ENCODE measurements at places on chromosomes 13 and 19.

GRCh38 chr19:15563325-15563794 lies 51.7 kb upstream of the CYP4F8 start:
- DNase-seq: no peak

DNA sequence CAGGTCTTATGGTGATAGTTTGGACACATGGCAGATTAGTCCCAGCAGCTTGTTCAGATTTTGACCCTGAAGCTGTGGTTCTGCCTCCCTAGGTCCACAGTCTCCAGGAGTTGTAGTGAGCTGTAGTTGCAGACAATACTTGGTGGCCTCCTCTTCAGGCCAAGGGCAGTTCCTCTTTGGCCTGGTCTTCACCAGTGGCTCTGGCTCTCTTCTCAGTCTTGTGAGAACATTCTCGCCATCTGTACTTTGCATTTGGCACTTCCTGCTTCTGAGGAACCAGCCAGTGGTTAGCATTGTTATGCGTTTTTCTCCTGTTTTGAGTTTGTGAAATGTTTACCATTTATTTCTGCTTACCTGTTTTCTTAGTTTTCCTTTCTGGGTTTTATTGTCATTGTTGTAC lies 40.7 kb downstream of the PCCA start:
- DNase-seq: no peak

GRCh38 chr13:36190771-36191170 lies 23.6 kb downstream of the SOHLH2 start:
- no peak for DNase-seq

DNA sequence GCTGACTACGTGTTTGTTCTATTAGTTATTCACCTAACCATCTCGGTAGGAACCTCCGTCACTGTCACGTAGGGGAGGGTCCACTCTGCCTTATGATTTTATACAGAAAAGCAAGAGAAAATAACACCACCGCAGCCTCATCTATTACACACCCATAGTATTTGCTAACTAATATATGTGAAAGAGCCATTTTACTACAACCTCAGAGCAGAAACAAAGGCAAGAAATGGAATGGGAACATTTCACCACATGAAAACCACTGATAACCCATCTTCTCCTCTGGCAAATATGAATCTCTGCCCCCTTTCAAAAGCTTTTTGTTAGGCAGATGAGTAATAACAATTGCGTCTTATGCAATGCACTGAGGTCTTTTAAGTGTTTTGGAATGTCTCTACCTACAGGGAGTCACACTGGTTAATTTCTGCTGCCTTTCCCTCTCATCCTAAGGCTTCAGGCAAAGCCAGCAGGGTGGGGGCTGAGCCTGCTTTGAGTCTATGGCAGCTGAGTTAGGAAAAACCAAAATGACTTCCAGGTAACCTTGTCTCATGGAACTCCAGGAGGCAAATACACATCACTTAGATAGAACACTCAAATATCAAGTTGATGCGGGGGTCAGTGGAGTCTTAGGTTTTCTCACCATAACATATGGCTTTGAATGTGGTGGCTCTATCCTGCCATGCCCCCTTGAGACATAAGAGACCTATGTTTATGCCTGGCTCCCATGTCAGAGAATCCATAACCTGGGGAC lies 15.0 kb downstream of the TSHZ3 start:
- DNase-seq: no peak

DNA sequence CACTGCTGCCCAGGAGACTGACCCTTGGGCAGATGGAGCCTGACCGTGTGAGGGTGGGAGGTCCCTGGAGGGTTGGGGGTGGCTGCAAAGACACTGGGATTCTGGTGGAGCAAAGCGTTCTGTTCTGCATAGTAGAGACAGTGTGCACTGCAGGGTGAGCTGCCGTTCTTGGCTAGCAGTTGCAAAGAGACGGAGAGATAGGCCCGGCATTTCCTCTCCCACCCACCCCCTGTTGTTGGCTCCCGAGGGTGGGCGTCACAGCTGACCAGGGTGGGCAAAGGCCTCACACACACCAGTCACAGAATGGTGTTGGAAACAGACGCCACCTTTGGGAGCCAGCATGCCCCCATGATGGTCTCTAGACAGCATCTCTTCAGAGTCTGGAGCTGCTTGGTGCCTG lies 11.4 kb downstream of the TMEM255B start:
- DNase-seq: no peak

- DNase-seq: no peak
These were observed 1.1 kb upstream of the HMGB1 start for GRCh38 chr13:30466841-30467252.

DNA sequence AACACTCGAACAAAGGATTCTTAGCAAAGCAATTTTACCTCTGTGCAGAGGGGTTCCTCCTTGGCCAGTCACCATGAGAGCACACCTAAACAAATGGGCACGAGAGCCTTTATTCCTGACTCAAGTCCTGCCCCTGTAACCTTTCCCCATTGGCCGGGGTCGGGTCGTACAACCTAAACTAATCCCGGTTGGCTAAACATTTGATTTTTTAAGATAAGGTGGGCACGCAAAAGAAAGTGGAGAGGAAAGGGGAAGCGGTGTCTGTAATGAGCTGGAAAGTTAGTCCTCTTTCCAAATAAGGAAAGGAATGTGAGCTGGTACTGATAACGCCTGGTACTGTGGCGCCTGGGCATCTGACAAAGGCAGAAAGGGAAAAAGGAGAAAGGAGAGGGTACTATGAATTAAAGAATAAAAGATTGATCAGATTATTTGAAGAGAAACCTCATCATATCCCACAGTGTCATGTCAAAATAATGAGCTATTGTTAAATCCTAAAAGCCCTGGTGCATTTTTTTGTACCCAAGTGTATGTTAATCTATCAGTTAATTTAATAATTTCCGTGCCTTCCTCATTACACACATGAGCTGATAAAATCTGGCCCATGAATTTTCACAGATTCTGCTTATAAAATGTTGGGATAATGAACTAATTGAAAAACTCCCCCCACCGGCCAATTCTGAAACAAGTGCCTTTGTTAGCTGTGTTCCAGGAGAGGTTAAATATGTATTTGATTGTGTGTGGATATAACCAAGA lies 335.7 kb downstream of the RFC3 start:
- DNase-seq: no peak

DNA sequence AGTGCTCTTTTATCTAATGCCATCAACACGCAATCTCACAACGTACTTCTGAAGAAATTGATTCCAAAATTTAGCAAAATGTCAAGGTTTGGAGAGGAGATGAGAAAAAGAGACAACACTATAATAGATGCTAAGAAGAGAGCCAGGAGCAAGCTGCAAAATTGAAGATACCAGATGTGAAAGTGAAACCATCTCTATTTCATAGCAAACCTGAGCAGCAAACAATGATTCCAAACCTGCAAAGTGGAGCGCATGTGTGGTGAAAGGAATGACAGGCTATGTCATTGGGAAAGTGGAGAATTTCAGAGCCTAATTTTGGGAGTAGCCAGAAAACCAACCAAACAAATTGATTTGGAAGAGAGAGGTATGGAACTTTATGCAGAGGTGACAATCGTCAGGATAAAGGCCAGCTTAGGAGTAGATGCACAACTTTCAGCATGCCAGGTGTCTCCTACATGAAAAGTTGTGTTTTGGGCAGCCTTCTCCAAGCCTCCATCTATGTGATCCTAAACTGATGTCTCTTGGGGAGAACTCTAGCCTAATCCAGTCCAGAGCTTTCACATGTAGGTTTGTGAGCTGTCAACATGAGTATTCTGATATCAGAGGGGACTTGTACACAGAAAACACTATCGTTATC lies 158.4 kb upstream of the FNDC3A start:
- DNase-seq: no peak

GRCh38 chr13:72534951-72535640 lies 192.3 kb downstream of the MZT1 start:
- DNase-seq: no peak

DNA sequence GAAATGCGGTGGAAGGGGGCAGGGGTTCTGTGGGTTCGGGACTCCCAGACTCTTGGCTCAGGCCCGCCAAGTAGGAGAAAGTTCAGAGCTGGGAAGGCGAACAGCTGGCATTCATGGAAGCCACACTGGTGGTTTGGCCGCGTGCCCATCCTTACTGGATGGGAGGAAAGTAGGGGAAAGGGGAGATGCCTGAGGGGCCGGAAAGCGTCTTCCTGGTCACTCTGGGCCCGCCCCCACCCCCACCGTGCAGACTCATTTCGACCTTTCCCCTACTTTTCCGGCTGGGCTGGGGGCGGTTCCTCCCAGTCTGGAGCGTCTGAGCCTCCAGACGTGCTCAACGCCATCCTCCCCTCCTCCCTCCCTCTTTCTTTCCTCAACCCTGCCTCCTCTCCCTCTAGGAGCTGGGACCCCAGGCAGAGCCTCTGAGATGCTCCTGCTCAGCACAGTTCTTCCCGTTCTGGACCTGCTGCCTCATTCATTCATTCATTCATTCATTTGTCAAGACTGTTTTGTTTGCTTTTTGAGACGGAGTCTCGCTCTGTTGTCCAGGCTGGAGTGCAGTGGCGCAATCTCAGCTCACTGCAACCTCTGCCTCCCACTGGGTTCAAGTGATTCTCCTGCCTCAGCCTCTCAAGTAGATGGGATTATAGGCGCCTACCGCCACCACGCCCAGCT lies 3.5 kb downstream of the ANGPTL4 start:
- DNase-seq: no peak

DNA sequence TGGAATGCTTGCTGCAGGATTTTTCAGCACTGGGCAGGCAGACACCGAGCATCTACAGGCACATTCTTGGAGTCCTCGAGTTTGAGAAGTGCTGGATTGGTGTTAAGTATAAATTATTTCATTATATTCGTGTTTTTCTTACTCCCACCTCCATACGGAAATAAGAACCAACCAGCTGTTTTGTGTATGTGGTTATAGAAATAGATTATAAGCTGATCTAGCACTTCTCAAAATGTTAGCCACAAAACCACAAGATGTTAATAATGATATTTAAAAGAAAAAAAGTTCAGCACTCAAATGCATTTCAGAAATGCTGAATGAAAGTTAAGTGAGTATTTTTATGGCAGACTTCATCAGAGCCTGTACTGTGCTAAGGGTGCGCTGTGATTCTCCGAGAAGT lies 24.0 kb upstream of the TEX29 start:
- DNase-seq: peak; percentile 45

DNA sequence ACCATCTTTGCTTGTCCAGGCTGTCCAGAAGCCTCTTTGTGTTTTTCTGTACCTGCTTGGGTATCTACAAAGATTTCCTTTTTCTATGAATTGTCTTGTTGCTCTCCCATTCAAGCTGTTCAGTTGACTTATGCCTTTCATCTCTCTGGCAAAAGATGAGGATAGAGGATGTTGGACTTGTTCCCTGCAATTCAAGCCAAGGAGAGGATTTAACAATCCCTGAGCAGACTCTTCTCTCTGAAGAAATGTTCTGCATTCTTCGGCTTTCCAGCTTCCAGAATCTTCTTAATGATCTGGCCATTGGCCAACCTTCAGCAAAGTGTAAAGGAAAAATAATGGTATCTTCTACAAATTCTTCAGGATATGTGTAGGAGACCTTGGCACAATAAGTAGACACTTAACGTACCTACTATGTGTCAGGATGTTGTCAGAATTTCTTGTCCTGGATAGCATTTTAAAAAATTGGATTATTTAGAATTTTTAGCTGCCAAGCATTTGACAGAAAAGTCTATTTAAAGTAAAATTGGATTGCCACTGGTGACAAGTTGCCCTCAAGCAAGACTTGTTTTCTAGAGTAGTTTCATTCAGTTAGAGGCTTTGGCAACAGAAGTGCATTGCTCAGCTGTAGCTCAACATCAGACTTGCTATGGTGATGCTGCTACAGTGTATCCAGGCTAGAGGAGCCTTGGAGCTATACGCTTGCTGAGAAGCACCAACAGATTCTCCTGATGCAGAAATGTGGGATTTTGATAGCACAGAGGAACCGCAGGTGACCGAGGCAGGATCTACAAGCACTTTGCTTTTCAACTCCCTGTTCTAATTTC lies 455.7 kb downstream of the SUCLA2 start:
- no peak for DNase-seq

DNA sequence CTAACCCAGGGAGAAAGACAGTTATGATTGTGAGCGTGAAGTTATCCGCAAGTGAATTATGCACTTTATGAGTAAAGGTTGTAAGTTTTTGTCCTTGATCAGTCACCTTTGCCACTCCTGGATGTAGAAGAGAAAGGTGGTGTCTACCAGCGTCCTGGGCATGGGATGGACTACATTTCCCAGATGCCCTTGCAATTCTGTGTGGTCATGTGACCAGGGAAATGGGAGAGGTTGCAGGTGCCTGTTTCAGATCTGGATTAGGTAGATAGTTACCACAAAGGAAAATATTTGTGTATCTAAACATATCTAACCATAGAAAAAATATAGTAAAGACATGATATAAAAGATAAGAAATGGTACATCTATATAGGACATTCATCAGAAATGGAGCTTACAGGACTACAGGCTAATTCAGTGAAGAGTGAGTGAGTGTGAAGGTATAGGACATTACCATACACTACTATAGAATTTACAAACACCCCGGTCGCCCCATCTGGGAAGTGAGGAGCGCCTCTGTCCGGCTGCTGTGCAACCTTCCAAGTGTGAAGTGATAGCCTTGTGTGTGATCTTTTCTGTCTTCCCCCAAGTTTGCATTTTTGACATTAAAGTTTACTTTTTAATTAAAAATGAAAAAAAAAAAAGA lies 51.6 kb upstream of the CACNA1A start:
- no peak for DNase-seq

- DNase-seq: no peak
These were observed 15.0 kb downstream of the SLC25A42 start for GRCh38 chr19:19078801-19079200.

- DNase-seq: no peak
These were observed 1.6 kb downstream of the DNM2 start for GRCh38 chr19:10719466-10719961.

GRCh38 chr13:44697058-44697457 lies 120.9 kb upstream of the TSC22D1 start:
- no peak for DNase-seq

- DNase-seq: no peak
These were observed 141.9 kb upstream of the SPACA7 start for GRCh38 chr13:112234131-112234875.

- DNase-seq: no peak
These were observed 44.3 kb downstream of the ZMYM2 start for GRCh38 chr13:20002787-20003186.

GRCh38 chr19:55289117-55289796 lies 5.5 kb downstream of the BRSK1 start:
- no peak for DNase-seq

GRCh38 chr13:113548171-113548641 lies 36.3 kb upstream of the TFDP1 start:
- no peak for DNase-seq

GRCh38 chr13:109412283-109412901 lies 374.0 kb downstream of the IRS2 start:
- no peak for DNase-seq

GRCh38 chr19:49589502-49589905 lies 1.5 kb upstream of the PRR12 start:
- no peak for DNase-seq

GRCh38 chr19:16623066-16623465 lies 4.9 kb downstream of the MED26 start:
- DNase-seq: no peak

DNA sequence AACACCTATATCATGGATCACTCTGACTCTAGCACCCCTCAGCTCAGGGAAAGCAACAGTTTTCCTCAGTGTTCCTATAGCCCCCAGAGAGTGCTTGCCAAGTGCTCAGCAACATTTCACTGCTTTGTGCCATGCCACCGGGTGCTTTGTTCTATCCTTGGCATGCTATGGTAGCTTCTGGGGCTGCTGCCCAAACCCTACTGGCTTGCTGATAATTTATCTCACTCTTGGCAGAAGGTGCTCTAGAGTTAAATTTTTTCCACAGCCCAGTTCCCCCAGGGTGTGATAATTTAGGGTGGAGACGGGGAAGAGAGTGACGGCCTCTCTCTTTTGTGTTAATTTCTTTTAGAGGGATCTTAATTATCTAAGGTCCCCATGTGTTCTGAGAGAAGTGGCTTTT lies 12.6 kb upstream of the CSNK1A1L start:
- no peak for DNase-seq

GRCh38 chr13:106426909-106427308 lies 108.6 kb downstream of the EFNB2 start:
- no peak for DNase-seq
